ENCODE measurements at places on chromosomes 7 and 10.
A peak's percentile ranks its signal among the peaks of the same experiment; 100 is the strongest.

DNA sequence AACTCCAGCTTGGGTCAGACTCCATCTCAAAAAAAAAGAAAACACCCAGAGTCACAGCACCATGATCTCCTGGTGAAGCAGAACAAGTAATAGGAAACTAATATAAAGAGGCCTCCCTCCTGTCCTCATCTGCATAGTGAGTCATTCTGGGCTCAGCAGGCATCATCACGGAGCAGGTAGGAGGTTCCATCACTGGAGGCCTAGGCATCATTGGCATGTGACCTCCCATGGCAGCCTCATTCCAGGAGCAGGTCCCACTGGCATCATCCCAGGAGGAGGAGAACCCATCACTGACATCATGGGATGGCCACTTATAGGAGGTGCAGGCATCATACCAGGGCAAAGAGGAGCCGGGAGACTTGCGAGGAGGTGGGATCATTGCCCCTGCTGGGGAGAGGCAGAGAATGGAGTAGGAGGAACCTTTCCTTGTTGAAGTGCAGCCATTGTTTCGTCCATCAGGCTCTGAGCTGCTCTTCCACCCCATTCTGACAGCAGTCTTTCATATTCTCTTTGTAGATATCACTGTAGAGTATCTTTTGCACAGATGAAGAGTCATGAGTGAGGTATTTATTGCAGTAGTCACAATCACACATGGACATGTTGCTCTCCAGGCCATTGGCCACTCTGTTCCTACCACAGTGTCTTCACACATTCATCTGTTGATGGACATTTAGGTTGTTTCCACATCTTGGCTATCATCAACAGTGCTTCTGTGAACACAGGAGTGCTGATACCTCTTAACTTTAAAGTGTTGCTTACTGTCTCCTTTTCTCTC is 73.8 kb downstream of the OSBPL3 start:
- DNase-seq, result no peak

GRCh38 chr7:74455291-74455804 is 1.6 kb downstream of the GTF2IRD1 start:
- no peak for DNase-seq

GRCh38 chr10:83089335-83089734 is 1050.0 kb upstream of the GHITM start:
- no peak for DNase-seq

DNA sequence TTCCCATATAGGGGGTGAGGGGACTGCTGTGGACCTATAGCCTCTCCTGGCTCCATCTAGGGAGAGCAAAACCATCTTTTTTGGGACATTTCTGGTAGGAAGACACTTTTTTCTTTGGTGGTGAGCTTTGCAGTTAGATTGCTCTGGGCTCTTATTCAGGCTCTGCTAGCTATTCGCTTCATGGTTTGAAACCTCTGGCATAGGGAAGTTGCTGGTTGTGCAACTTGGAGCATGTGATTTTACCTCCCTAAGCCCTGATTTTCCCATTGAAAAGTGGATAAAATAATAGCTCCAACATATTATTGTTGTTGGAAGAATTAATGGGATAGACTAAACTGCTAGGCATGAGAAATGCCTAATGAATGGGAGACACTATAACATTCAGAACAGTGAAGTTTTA is 69.6 kb downstream of the CYP26A1 start:
- DNase-seq, result no peak

GRCh38 chr10:103838862-103839518 is 16.4 kb downstream of the SH3PXD2A start:
- no peak for DNase-seq

- no peak for DNase-seq
Measured at GRCh38 chr7:81074406-81074805, 155.6 kb upstream of the SEMA3C start.

DNA sequence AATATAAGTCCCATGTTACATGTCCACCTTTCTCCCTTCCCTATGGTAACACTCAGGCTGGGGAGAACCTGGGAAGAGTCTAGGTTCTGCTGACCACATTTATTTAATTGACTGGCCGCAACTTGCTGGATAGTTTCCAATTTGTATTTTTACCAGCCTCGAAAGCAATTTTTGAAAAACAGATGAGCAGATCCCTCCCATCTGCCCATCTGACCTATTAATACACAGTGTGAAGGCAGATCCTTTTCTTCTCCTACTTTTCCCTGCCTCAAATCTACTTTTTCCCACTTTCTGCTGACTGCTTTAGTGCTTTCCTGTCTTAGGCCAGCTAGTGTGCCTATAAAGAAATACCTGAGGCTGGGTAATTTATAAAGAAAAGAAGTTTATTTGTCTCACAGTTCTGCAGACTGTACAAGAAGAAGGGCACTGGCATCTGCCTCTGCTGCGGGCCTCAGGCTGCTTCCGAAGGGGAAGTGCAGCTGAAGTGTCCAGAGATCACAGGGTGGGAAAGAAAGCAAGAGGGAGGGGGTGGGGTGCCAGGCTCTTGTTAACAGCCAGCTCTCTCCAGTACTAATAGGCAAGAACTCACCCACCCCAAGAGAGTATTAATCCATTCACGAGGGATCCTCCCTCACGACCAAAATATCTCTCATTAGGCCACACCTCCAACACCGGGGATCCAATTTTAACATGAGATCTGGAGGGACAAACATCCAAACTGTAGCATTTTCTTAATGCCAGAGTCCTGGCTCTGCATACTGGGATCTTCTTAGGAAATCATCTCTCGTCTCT is 336.0 kb upstream of the IGFBP3 start:
- DNase-seq, result no peak

DNA sequence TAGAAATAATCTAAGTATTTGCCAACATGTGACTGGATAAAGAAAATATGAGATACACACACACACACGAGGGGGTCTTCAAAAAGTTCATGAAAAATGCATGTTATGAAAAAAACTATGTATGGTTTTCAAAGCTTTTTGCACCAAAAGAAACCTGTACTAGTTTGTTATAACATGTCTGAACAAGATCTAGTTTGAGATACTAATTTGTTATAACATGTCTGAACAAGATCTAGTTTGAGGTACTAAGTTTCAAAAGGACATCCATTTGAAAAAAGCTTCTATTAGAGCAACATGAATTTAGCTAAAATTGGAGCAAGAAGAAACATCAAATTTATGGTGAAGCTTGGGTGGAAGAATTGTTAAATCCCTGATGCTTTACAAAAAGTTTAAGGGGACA is 19.8 kb upstream of the ADRA2A start:
- no peak for DNase-seq

DNA sequence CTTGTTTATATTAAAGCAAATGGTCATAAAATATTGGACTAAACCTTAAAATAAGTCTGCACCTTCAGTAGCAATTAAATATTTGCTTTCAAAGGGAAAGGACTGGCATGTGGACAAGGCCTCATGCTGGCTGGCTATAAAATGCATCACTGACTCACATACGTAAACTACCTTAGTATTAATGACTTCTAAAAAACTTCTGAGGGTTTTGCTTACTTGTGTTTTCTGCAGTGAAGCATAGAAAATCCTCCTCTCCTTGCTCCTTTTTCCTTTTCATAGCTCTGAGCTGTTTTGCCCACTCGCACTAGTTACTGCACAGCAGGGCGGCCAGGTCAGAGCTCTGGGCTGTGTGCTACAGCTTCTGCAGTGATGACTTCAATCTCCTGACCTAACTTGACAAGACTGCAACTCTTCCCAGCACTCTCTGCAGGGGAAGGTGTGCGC is 82.3 kb downstream of the CUL2 start:
- DNase-seq, result no peak

DNA sequence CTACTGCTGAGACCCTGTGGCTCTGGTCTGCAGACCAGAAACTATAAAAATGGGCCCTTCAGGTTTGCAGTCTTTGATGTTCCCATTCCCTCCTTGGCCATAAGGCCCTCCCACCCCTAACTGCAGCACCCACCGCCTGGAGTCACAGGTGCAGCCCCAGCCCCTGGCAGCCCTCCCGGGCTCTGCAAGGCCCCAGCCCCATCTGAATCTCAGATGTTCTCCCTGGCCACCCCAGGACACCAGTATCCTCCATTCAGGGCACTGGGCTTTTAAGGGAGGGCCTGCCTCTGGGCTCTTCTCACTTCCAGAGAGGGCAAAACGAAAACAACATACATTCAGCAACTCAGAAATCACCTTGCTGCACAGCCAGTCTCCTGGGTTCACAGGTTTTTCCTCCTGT is 107.7 kb upstream of the RET start:
- DNase-seq, result no peak

- DNase-seq, result peak; percentile 20
Measured at GRCh38 chr7:4775848-4776623, 613 bp downstream of the AP5Z1 start.

DNA sequence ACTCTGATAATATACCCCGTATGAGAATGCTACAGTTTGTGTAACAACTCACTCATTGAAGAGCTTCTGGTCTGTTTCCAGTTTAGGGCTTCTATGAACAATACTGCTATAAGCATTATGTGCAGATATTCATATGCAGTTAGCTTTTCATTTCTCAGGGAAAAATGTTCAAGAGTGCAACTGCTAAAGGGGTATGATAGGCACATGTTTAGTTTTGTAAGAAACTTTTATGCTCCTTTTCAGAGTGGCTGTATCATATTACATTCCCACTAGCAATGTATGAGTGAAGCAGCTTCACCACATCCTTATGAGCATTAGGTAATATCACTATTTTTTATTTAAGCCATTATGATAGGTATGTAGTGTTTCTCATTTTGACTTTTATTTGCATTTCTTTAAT is 182.6 kb upstream of the CXCL12 start:
- no peak for DNase-seq

- DNase-seq, result no peak
Measured at GRCh38 chr7:158885624-158886023, 29.3 kb downstream of the DYNC2I1 start.

- DNase-seq, result no peak
Measured at GRCh38 chr10:131816157-131816775, 84.5 kb upstream of the PPP2R2D start.

- no peak for DNase-seq
Measured at GRCh38 chr10:88433565-88434186, 149.4 kb downstream of the RNLS start.

DNA sequence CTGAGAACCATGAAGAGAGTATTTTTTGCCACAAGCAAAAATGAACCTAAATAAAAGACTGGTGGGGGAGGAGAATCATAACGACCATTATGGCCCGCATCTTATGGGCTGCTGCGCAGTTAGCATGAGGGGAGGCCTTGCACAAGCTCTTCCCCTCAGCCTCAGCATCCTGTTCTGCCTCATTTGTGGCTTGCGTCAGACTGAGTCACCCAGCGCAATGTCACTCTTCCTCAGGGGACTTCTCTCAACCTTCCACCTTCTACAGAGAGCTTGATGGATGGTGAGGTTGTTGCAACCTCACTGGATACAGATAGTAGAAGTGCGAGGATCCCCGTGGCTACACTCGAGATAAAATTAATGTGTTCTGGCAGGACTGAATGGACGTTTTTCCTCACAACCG is 16.8 kb upstream of the GPR15LG start:
- DNase-seq, result no peak

GRCh38 chr10:48684463-48684791 is 246 bp upstream of the WDFY4 start:
- no peak for DNase-seq

Measured in T-helper 22 cell (primary cell).